ENCODE measurements at places on chromosomes 1 and 21.
A peak's percentile ranks its signal among the peaks of the same experiment; 100 is the strongest.

DNA sequence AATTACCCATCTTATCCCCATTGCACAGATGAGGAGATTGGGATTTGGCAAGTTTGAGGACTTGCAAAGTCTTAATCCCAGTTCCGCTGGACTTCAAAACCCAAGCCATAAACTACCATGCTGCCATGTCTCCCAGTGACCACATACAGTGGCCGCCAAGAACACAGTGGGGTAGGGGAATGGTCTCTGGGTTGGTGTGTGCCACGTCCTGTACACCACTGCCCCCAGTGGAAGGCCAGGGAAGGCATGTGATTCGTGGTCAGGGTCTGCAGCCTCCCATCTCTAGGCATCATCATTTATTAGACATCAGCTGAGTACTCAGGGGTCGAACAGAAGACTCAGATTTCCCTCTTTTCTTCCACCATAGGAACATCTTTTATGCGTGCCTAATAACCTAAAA is 76.0 kb downstream of the MAN1C1 start:
- DNase-seq = peak; percentile 19

DNA sequence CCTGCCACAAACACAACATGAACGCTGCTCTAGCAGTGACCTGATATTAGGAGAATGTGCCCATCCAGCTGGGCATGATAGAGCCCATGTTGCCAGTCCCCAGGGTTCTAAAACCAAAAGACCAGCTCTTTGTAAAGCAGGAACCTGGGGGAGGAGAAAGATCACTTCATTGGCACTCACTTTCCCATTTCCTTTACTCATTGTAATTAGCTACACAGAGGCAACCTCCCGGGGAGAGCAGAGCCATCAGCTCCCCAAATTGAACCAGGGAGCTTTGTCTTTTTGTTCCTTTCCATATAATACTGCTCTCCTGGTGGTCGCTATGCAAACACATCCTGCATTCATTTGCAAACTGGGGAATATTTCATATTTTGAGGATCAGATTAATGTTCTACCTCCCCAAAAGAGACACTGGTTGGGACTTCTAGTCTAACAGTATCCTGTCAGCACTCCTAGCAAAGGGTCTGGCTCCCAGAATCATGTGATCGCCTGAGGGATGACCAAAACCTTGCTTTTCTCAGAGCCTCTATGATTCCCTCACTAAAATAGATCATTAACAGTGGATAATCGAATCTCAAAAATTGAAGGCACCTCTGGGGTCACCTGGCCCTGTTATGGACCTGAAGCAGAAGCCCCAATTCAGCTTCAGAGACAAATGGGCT is 76.7 kb upstream of the CD1D start:
- no peak for DNase-seq

- no peak for DNase-seq
These were observed 21.2 kb downstream of the CYP4B1 start for GRCh38 chr1:46820076-46820475.

DNA sequence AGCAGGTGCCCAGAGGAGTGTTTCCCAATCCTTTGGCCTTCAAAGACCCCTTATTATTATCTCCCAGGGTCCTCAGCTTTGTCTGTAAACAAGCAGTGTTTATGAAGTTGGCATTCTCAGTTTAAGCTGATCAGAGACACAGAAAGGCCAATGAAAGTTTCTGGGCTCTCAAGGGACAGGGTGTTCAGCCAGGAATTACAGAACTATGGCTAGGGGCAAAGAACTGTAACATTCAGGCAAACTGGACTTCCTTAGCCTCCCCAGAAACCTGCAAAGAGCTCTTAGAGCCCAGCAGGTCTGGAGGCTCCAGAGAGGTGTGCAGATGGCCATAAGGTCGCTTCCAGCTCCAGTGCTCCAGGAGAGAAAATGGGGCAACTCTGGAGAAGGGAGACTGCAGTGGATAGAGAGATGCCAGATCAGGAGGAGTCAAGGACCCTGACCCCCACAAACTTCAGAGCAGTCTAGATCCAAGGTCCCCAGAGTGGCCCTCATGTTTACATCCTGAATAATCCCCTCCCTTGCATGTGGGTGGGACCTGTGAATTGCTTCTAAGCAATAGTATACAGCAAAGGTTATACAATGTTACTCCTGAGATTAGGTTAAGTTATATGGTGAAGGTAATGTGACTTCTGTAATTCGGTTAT is 6.2 kb downstream of the ECHDC2 start:
- DNase-seq = no peak

DNA sequence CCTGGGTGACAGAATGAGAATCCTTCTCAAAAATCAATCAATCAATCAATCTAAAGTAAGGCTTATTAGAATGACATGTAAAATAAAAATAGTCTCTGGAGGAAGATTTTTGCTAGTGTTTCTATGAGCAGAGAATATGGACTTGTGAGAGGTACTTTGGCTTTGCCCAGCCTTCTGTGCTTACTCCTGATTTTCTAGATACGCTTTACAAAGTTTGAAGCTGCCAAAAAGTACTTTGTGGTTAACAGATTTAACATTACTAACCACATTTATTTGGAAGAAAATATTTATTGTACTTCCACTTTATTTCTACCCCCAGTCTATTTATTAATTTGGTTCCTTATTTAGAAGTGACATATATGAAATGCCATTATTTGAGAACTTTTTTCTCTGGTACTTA is 41.0 kb downstream of the CEP350 start:
- no peak for DNase-seq

DNA sequence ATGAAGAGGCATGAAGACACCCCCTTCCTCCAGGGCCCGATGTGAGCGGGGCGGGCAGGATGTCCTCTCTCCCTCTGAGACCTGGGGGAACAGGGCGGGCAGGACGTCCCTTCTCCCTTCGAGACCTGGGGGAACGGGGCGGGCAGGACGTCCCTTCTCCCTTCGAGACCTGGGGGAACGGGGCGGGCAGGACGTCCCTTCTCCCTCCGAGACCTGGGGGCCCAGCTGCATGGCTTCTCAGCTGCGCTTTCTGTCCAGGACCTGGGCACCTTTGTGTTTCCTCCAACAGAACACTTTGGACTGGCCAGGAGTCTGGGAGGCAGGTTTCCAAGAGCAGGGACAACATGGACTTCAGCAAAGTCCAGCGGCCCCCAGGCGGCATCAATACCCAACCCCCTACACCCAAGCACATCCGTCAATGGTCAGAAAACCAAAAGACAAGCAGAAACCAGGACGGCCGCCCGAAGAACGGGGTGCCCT is 30.8 kb upstream of the ADARB1 start:
- no peak for DNase-seq

- DNase-seq = no peak
These were observed 5.9 kb downstream of the FOXD2 start for GRCh38 chr1:47443530-47444296.

- no peak for DNase-seq
These were observed 171.5 kb upstream of the IRF2BP2 start for GRCh38 chr1:234781241-234782065.

- DNase-seq = no peak
These were observed 2.0 kb downstream of the UBE2G2 start for GRCh38 chr21:44799646-44800045.

DNA sequence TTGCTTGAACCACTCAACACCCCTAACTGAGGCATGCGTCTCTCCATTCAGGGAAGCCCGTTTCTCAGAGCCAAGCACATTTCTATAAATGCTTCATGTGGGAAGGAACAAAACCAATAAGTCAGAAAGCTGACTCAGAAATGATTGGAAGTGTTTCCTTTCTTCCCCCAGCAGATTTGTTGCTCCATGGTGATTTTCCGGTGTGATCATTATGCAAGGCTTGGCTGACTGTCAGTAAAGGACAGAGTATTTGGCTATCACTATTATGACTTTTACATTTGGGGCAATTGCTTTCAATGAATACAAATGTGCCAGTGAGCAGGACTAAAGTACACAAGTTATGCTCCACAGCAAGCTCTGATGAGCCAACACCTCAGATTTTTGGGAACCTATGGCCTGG is 53.3 kb upstream of the ZC3H11B start:
- DNase-seq = no peak

GRCh38 chr1:175833951-175834350 is 90.6 kb upstream of the TNR start:
- no peak for DNase-seq
